ENCODE measurements at places on chromosomes 13 and 19. TPM values are rescaled to one million over a fixed set of nuclear protein-coding genes. Genes with fewer than 3 reads are reported as not detected.

The TM9SF2 gene
- total RNA-seq: 67.2 TPM

The KCNC3 gene
- total RNA-seq: 5.4 TPM

The SPTBN4 gene
- total RNA-seq: 0.53 TPM

The C1QTNF9 gene
- total RNA-seq: not detected

The ZSCAN4 gene
- total RNA-seq: not detected

The OLFM4 gene
- total RNA-seq: not detected

The VWA8 gene
- total RNA-seq: 17.1 TPM

The RABAC1 gene
- 68.4 TPM for total RNA-seq

DNA sequence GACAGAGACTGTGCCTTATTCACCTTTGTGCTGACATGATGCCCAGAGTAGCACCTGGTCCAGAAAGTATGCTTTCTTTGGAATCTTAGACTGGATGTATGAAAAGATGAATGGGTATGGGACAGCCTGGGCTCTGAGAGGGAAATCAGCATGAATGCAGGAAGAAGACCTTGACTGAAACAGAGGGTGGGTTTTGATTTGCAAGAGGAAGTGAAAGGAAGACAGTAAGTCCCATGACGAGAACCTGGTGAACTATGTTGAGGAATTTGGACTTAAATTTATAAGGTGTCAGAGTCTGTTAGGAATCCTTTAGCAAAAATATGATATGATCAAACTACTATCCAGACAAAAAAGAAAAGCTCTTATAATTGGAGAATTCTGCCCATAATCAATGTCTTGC lies 301.9 kb downstream of the SPRY2 start:
- no peak overlapping the region for H3K27ac ChIP-seq
- no peaks in the 10 kb centered on the region for H3K4me1 ChIP-seq
- no peak for DNase-seq
- H3K4me3 ChIP-seq: no peak overlapping the region
- H3K36me3 ChIP-seq: no peaks in the 10 kb centered on the region

- no peaks in the 10 kb centered on the region for H3K27me3 ChIP-seq
- H3K36me3 ChIP-seq: peaks cover 33% of the 10 kb centered on the region
- no peak overlapping the region for H3K4me3 ChIP-seq
- no peak overlapping the region for H3K27ac ChIP-seq
- no peak for DNase-seq
These were observed 5.7 kb downstream of the DNAJB1 start for GRCh38 chr19:14512406-14512961.

DNA sequence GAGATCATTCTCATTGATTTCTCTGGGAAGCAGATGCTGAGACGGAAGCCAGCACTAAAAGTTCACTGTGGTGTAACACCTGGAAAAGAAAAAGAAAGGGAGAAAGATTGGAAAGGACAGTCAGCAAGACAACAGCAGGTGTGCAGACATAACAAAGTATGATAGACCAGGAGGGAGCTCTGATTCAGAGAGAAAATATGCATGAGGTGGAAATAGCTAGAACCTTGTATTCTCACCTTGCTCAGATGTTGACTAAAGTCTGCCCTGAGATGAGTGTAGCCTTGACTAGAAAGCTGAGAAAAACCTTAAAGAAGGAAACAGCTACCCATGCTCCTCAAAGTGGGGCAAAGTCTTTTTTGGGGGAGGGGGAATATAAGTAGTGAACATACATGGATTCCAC lies 1711.8 kb downstream of the EFNB2 start:
- H3K36me3 ChIP-seq: no peaks in the 10 kb centered on the region
- no peaks in the 10 kb centered on the region for H3K4me1 ChIP-seq
- no peaks in the 10 kb centered on the region for H3K27me3 ChIP-seq
- no peak overlapping the region for H3K27ac ChIP-seq

GRCh38 chr13:37187621-37188020 lies 82.2 kb upstream of the CSNK1A1L start:
- no peaks in the 10 kb centered on the region for H3K27me3 ChIP-seq
- no peak for DNase-seq
- H3K4me3 ChIP-seq: no peak overlapping the region
- no peaks in the 10 kb centered on the region for H3K36me3 ChIP-seq
- H3K4me1 ChIP-seq: no peaks in the 10 kb centered on the region

- H3K4me1 ChIP-seq: peaks cover 6% of the 10 kb centered on the region
- no peak for DNase-seq
- no peak overlapping the region for H3K4me3 ChIP-seq
- H3K27ac ChIP-seq: no peak overlapping the region
- H3K27me3 ChIP-seq: no peaks in the 10 kb centered on the region
- H3K36me3 ChIP-seq: peaks cover 31% of the 10 kb centered on the region
These were observed 81.1 kb downstream of the DOCK9 start for GRCh38 chr13:98896868-98897144.

DNA sequence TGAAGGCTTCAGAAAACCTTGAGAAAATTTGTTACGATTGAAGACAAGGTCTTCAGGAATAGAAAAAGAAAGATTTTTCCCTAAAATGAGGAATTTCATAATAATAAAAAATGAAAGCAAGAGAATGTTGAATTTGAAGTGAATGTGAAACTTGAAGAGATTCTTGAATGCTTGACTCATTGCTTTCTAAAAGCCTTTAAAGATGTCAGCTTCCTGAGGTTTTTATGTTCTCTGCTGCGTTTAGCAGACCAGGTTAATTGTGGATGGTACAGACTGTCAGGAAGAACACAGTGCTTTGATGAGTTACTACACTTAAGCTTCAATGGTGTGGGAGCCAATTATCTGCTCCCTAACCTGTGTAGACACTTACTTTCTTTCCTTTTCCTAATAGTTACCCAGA lies 96.3 kb upstream of the FNDC3A start:
- DNase-seq: no peak
- H3K27ac ChIP-seq: no peak overlapping the region
- peaks cover 1% of the 10 kb centered on the region for H3K36me3 ChIP-seq

DNA sequence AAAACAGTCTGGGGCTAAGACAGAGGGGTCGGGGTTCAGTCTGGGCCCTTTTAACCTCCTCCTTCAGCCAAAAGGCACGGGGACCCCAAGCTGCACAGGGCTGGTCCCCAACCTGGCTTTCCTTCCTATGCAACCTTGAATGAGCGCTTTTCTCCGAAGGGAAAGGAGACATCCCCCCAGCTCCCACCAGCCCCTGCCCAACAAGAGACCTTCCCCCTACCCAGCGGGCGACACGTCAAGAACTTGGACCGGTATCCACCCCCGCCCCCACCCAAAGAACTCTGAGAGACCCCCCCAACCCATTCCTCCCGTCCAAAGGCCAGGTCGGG lies 35.0 kb upstream of the NANOS3 start:
- no peaks in the 10 kb centered on the region for H3K27me3 ChIP-seq
- H3K4me1 ChIP-seq: peaks cover 39% of the 10 kb centered on the region
- DNase-seq: no peak

GRCh38 chr13:48603375-48603774 lies 50.4 kb upstream of the CYSLTR2 start:
- H3K4me3 ChIP-seq: no peak overlapping the region
- no peak for DNase-seq
- peaks cover 2% of the 10 kb centered on the region for H3K36me3 ChIP-seq
- H3K27me3 ChIP-seq: no peaks in the 10 kb centered on the region

- no peaks in the 10 kb centered on the region for H3K4me1 ChIP-seq
- no peak overlapping the region for H3K4me3 ChIP-seq
- H3K27ac ChIP-seq: no peak overlapping the region
- H3K27me3 ChIP-seq: peaks cover 9% of the 10 kb centered on the region
These were observed 307.5 kb downstream of the RBM26 start for GRCh38 chr13:79098596-79098995.

GRCh38 chr13:25214491-25215252 lies 42.6 kb upstream of the AMER2 start:
- H3K4me1 ChIP-seq: no peaks in the 10 kb centered on the region
- DNase-seq: no peak
- no peak overlapping the region for H3K4me3 ChIP-seq

- H3K36me3 ChIP-seq: no peaks in the 10 kb centered on the region
- peaks cover 27% of the 10 kb centered on the region for H3K4me1 ChIP-seq
- DNase-seq: no peak
- no peaks in the 10 kb centered on the region for H3K27me3 ChIP-seq
- H3K27ac ChIP-seq: no peak overlapping the region
- H3K4me3 ChIP-seq: no peak overlapping the region
These were observed 51.3 kb downstream of the OR10H4 start for GRCh38 chr19:16000024-16000663.

- peaks cover 19% of the 10 kb centered on the region for H3K36me3 ChIP-seq
- no peaks in the 10 kb centered on the region for H3K27me3 ChIP-seq
- H3K27ac ChIP-seq: no peak overlapping the region
These were observed 62.0 kb downstream of the MICU2 start for GRCh38 chr13:21541980-21542379.

DNA sequence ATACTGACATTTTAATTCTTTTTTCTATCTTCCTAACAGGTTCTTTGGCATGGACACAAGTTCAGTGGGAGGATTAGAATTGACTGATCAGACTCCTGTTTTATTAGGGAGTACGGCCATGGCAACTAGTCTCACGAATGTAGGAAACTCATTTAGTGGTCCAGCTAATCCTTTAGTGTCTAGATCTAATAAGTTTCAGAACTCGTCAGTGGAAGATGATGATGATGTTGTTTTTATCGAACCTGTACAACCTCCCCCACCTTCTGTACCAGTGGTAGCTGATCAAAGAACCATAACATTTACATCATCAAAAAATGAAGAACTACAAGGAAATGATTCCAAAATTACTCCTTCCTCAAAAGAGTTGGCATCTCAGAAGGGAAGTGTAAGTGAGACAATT lies 34.5 kb downstream of the ZMYM2 start:
- no peaks in the 10 kb centered on the region for H3K27me3 ChIP-seq
- peaks cover 42% of the 10 kb centered on the region for H3K4me1 ChIP-seq
- H3K27ac ChIP-seq: no peak overlapping the region
- H3K4me3 ChIP-seq: no peak overlapping the region
- H3K36me3 ChIP-seq: peaks cover 16% of the 10 kb centered on the region

DNA sequence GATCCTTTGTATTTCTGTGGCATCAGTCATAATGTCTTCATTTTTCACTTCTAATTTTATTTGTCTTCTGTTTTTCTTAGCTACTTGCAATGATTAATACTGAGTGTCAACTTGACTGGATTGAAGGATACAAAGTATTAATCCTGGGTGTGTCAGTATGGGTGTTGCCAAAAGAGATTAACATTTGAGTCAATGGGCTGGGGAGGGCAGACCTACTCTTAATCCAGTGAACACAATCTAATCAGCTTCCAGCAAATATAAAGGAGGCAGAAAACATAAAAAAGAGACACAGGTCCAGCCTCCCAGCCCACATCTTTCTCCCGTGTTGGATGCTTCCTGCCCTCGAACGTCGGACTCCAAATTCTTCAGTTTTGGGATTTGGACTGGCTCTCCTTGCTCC lies 640.9 kb upstream of the MIR17HG start:
- H3K27ac ChIP-seq: no peak overlapping the region
- no peaks in the 10 kb centered on the region for H3K36me3 ChIP-seq
- no peak overlapping the region for H3K4me3 ChIP-seq

- H3K36me3 ChIP-seq: peaks cover 4% of the 10 kb centered on the region
- peaks cover 11% of the 10 kb centered on the region for H3K4me1 ChIP-seq
These were observed 27.7 kb downstream of the ZNF844 start for GRCh38 chr19:12092065-12092867.

- H3K27me3 ChIP-seq: no peaks in the 10 kb centered on the region
- H3K36me3 ChIP-seq: no peaks in the 10 kb centered on the region
- peak; percentile 80 for DNase-seq
- H3K4me3 ChIP-seq: peak within 1 kb of the TSS; percentile 72
- peaks cover 35% of the 10 kb centered on the region for H3K4me1 ChIP-seq
- peak within 1 kb of the TSS; percentile 66 for H3K27ac ChIP-seq
These were observed at the start of gene CEACAM1 for GRCh38 chr19:42528354-42529247. CEACAM1 (minus strand) TSS chr19:42528481; CDS start chr19:42528374, 107 bp downstream.

- H3K36me3 ChIP-seq: no peaks in the 10 kb centered on the region
- H3K4me3 ChIP-seq: no peak overlapping the region
- DNase-seq: peak; percentile 34
These were observed 104.7 kb upstream of the KL start for GRCh38 chr13:32911506-32911905.

DNA sequence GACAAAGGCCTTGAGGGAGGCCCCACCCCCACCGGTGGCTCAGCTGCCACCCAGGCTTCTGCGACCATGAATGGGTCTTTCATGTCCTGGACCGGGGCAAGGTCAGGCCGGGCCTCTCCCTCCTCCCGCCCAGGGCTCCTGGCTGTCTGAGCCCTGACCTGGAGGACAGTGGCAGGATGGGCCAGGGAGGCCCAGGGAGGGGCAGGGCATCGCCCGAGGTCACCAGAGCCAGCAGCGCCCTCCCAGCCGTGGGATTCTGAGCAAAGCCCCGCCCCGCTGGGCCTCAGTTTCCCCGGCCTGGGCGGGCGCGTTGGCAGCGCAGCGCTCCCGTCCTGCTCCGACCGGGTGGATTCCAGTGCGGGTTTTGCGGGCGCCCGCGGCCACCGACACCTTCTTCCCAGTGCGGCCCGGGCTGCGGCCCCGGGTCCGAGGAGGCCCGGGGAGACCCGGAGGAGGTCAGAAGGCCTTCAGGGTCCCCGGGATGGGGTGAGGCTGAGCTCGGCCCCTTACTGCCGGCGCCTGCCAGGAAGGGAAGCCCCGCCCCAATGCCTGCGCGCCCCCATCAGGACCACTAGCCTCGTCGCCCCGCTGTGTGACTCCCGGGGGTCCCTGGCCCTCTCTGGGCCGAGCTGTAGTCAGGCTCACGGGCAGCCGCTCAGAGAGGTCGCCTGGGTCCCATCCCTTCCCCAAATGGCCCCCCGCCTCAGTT lies 24.6 kb upstream of the SEMA6B start:
- peaks cover 42% of the 10 kb centered on the region for H3K27me3 ChIP-seq
- no peak overlapping the region for H3K4me3 ChIP-seq
- DNase-seq: peak; percentile 34
- H3K36me3 ChIP-seq: no peaks in the 10 kb centered on the region

- H3K36me3 ChIP-seq: peaks cover 5% of the 10 kb centered on the region
- DNase-seq: no peak
- no peak overlapping the region for H3K27ac ChIP-seq
- H3K4me3 ChIP-seq: no peak overlapping the region
- no peaks in the 10 kb centered on the region for H3K27me3 ChIP-seq
These were observed 94.5 kb downstream of the KLF12 start for GRCh38 chr13:74039667-74040066.

- H3K27ac ChIP-seq: no peak overlapping the region
- H3K27me3 ChIP-seq: peaks cover 11% of the 10 kb centered on the region
- DNase-seq: no peak
- no peaks in the 10 kb centered on the region for H3K36me3 ChIP-seq
These were observed 88.6 kb upstream of the FARP1 start for GRCh38 chr13:98054301-98054700.

DNA sequence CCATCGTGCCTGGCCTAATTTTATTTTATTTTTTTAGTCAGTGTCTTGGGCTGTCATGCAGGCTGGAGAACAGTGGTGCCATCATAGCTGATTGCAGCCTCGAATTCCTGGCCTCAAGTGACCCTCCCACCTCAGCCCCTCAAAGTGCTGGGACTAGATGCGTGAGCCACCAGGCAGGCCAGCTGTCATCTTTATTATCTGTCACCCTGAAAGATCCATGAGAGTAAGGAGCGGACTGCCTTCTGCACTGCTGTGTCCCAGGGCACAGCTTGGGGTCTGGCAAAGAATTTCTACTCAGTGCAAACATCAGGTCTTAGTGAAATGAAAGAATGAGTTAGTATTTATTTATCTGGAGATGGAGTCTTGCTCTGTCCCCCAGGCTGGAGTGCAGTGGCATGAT lies 9.5 kb upstream of the TLE5 start:
- no peak for DNase-seq
- no peaks in the 10 kb centered on the region for H3K27me3 ChIP-seq
- no peak overlapping the region for H3K4me3 ChIP-seq
- no peaks in the 10 kb centered on the region for H3K36me3 ChIP-seq
